NCI-H146 (cell line): ENCODE measurements at places on chromosomes 2 and 18.
A peak's percentile ranks its signal among the peaks of the same experiment; 100 is the strongest.

DNA sequence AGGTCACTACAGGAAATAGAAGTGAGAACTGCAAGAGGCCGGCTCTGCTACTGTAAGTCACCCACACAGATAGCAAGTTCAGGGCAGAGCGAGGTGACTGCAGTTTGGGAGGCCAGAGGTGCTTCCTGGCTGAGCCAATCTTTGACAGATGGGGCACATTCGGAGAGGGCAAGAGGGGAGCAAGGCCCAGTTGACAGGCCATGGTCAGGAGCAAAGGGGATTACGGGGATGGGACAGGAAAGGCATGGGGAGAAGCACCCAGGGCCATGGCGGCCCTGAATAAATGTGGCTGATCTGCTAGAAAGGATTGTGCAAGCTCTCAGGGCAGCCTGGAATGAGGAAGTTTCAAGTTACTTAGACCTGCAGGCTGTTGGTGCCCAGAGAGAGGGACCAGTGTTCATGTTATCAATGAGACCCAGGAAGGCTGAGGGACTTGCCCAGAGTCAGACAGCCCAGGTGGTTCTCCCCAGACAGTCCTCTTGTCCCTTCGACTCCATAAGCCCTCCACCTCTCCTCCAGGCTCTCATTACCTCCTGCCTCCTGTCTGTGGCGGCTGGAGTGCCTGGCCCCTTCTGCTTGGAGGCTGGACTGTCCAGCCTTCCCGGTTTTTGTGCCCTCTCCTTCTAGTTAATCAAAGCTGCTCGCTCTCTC lies 123.3 kb downstream of the CTIF start:
- no peak for DNase-seq

DNA sequence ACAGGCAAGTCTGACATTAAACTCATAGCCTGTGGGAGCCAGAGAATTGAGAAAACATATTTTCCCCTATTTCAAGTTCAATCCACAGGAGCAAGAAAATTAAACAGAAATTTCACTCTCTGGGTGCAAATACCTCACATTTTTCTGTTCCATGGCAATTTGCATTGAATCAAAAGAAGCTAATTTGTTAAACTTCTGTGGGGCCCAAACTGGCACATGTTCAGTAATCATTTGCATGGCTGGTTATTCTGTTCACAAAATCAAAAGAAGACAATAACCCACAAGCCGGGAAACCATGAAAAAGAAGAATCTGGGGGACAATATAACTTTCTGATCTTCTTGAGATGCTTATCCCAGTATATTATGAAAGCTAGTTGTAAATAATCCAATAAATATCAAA lies 363.1 kb downstream of the LRP1B start:
- no peak for DNase-seq

GRCh38 chr2:70936979-70937811 lies 1.5 kb downstream of the ATP6V1B1 start:
- no peak for DNase-seq

- no peak for DNase-seq
Observed at GRCh38 chr2:196208915-196209314, 37.5 kb upstream of the STK17B start.

DNA sequence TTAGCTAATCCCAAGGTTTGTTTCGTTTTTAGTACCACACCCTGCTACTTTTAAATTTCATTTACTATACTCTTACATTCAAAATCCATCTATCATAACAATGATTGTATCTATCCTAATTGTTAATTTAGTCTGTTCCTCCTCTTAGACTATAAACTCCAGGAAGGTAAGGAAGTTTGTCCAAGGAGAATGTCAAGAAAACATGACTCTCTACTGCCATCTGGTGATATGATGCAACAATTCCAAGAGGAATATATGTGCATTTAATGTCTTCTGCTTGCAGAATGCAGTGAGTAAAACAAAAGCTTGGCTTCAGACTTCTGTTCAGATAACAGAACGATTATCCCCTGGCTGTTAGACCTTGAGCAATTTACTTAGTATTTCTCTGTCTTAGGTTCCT lies 1267.1 kb downstream of the LRP1B start:
- DNase-seq = peak; percentile 2
